ENCODE measurements at places on chromosomes 11 and 22.

- no peak for DNase-seq
These were observed 23.7 kb downstream of the NCF4 start for GRCh38 chr22:36884349-36885158.

DNA sequence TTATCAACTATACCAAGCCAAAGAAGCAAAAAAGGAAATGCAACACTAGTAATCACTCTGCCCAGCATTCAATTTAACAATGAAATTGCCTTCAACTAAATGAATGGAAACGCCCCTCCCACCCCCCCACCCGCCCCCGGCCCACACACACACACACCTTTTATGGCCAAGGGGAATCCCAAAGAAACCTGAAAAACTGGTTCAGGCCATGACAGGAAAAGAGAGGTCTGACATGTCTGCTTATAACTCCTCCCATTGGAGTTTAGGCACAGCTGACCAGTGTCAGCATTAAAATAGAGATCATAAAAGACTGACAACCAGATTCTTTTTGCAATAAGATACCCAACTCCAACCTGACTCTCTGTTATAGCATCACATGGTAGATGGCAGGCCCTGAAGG is 42.6 kb downstream of the ACER3 start:
- DNase-seq, result no peak

DNA sequence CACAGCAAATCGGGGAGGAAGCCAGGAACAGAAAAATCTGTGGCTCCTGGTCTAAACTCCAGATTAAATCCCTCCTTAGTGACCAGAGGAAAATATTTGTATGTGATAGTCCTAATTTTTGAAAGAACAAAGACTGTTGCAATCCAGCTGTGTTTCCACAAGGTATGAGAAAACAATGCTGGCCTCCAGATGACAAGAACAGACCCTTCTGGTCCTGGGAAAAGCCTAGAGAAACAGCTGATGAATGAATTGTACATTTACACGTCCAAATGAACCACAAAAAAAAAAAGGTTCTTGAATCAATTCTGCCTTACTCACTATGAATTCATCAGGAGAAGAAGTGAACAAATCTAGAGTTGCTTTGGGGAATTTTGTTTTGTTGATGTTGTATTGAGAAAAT is 63.7 kb downstream of the ETS1 start:
- no peak for DNase-seq

GRCh38 chr22:46192210-46192993 is 42.1 kb downstream of the PPARA start:
- no peak for DNase-seq

DNA sequence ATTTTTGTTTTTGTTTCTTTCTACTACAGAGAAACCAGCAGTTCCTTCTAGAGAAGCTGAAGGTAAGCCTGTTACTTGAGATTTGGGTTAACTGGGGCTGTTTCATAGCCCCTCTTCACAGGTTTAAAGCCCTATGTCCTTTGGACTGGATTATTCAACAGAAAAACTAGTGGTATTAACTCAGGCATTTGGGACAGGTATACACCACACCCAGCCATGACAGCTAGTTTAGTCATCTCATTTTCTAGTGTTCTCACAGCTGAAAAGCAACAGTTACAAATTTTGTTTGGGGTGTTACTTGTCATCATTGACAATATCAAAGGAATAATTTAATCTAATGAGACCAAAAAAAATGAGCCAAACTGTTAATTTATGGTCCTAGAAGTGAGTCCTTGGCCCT is 14.0 kb downstream of the LAYN start:
- no peak for DNase-seq

DNA sequence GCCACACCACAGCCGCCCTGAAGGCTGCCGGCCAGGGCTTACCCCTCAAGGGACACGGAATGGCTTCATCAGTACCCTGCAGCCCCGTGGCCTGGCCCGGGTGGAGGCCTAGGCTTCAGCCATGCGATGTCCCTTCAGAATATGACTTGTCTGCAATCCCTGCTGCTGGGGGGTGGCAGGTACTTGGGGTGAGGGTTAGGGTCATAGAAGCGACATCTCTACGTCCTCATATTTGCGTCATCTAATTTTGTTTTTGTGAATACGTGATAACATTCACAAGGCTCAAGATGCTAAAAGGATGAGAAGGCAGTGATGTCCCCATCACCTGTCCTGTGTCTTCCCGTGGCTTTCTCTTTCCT is 6.4 kb downstream of the CCND1 start:
- no peak for DNase-seq

DNA sequence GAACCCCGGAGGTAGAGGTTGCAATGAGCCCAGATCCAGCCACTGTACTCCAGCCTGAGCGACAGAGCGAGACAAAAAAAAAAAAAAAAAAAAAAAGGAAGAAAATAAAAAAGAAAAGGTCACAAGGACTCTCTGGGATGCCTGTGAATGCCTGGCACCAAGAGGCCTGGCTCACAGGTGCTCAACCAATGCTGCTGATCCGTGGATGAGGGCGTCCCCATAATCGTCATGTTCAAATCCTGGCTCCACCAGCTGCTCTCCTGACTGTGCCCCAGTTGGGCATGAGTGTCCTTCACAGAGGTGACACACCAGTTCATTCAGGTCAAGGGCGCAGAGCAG is 645 bp upstream of the GAS2L1 start:
- DNase-seq, result no peak

- no peak for DNase-seq
These were observed 330 bp downstream of the ACP2 start for GRCh38 chr11:47248304-47248663.

GRCh38 chr11:9103542-9104276 is 12.3 kb upstream of the SCUBE2 start:
- no peak for DNase-seq

DNA sequence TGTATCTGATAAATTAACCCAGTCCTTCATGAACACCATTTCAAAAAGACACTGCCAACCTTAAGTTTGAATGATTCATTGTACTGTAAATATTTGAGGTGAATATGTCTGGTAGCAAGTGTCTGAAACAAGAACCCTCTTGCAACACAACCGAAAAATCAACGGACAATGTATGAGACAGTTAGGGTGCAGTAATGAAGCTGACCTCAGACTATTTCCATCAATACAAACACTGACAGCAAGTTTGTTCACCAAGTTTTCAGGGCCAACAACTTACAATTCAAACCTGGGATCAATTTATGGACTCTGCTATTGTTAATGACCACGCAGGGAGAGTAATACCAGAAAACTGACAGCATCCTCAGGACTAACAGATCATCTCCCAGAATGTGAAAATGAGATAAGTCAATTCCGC is 126.3 kb downstream of the CADM1 start:
- no peak for DNase-seq

DNA sequence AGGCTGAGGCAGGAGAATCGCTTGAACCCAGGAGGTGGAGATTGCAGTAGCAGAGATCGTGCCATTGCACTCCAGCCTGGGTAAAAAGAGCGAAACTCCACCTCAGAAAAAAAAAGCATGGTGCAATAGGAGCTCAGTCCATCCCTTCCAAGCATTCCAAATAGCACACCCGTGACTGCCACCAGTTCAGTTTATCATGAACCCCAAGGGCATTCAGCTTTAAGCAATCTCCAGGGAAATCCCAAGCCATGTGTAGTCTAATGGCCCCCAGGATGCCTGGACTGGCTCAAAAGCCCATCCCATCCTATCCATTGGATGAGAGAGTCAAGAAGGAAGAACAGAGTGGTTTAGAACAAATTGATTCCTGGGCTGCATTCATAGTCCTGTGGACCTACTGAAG is 16.2 kb downstream of the MICAL3 start:
- DNase-seq, result no peak

DNA sequence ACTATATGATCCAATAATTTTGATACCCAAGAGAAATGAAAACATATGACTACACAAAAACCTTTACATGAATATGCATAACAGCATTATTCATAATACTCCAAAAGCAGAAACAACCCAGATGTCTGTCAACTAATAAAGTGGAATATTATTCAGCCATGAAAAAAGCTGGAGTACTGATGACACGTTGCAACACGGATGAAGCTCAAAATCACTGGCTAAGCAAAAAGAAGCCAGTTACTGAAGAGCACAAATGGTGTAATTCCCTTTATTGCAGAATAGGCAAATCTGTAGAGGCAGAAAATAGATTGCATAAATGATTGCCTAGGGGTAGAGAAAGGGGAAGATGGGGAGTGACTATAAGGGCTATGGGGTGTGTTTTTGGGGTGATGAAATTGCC is 117.6 kb upstream of the FGF3 start:
- DNase-seq, result no peak

- no peak for DNase-seq
These were observed 10.1 kb downstream of the SLC5A1 start for GRCh38 chr22:32052936-32053791.

DNA sequence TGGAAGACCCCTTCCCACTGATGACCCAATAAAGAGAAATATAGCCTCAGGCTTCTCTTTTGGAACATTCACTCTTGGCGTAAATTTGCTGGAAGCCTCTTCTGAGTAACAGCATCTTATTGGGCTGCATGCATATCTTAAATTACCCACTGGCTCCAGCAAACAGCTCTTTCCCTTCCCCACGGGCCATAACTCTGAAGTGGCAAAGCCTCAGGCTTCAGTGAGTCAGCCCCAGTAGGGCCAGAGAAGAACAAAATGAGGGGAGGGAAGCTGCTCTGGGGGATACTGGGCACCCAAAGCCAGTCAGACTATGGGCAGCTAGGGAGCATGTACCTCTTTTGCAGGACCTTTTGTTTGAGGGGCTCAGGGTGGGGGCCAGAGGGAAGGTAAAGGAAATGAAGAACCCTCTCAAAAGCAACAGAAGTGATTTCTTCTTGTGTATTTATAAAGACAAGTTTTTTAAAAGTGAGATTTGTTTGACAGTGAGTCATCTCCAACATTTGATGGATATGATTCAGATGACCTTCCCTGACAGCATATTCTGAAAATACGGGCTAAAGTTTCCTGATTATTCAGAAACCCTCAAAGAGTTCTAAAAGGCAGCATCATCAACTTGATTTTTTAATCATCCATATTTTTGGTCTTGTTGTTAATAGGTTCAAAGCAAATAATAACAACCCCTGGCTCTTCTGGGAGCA is 203.4 kb downstream of the KIF18A start:
- DNase-seq, result no peak

GRCh38 chr11:47570651-47571356 is 5.4 kb downstream of the PTPMT1 start:
- no peak for DNase-seq

- no peak for DNase-seq
These were observed 40.5 kb downstream of the OR10A6 start for GRCh38 chr11:7890417-7891172.

GRCh38 chr11:67483831-67484665 is 1.2 kb downstream of the AIP start:
- no peak for DNase-seq

- DNase-seq, result no peak
These were observed 256.9 kb downstream of the SOX6 start for GRCh38 chr11:16099343-16099900.

DNA sequence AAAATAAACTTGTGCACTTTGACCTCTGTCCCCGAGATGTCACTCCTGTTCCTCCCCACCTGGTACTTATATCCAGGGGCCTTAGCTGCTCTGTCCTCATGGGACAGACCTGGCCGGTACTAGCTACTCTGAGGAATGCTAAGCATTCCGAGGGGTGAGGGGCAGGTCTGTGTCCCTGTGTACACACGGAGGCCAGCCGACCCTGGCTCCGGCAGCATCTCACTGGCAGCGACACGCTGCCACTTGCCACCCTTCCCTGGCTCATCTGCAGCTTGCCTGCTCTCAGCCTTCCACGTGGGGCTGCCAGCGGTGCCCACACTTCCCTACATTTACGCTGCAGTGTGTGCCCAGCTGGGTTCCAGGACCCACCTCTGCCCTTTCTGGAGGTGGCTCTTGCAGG is 21.6 kb upstream of the TEF start:
- DNase-seq, result no peak

DNA sequence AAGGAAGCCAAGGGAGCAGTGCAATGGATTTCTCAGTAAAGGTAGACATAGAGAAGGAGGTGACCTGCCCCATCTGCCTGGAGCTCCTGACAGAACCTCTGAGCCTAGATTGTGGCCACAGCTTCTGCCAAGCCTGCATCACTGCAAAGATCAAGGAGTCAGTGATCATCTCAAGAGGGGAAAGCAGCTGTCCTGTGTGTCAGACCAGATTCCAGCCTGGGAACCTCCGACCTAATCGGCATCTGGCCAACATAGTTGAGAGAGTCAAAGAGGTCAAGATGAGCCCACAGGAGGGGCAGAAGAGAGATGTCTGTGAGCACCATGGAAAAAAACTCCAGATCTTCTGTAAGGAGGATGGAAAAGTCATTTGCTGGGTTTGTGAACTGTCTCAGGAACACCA is 6.6 kb downstream of the TRIM22 start:
- no peak for DNase-seq

GRCh38 chr11:130042093-130042591 is 27.6 kb upstream of the APLP2 start:
- peak; percentile 58 for DNase-seq

- no peak for DNase-seq
These were observed 2.0 kb downstream of the MPPED1 start for GRCh38 chr22:43413826-43414225.

DNA sequence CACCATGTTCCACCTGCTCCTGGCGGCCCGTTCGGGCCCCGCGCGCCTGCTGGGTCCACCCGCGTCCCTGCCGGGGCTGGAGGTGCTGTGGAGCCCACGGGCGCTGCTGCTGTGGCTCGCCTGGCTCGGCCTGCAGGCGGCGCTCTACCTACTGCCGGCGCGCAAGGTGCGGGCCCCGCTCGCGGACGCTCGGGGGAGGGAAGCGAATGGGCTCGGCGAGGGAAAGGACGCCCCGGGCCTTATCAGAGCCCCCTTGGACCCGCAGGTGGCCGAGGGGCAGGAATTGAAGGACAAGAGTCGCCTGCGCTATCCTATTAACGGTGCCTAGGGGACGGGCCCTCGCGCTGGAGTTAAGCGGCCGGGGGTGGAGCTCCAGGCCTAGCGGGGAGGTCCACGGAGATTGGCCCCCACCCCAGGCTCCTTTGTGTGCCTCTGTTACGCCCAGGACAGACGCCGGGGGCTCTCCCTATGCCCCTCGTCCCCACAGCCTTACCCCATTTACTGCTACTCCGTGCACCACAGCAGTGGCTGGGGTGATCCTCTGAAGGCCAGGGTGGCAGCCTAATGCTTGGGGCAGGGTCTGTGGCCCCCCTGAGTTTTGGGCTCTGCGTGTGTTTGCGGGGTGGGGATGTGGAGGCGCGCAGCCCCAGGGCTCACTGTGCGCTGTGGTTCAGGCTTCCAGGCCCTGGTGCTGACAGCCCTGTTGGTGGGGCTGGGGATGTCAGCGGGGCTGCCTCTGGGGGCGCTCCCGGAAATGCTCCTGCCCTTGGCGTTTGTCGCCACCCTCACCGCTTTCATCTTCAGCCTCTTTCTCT is 1.1 kb downstream of the TM7SF2 start:
- DNase-seq, result no peak

DNA sequence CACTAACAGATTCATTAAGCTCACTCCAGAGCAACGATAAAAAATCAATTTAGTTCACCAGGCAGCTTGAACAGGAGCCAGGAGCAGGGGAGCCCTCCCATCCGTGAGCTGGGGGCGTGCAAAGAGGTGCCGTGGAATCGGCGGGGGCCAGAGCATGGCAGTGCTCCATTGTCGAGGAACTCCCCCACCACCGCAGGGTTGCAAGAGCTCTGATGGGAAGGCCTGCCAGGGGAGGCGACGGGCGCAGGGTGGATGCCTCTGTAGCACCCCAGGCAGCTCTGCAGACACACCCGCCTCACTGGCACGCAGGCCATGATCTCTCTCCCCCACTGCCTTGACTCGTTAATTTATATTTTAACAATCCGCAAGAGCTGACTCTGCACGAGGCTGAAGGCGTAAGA is 433.2 kb downstream of the MIAT start:
- no peak for DNase-seq

Data from SW 1271 (cell line).